NCI-H1092 (cell line): ENCODE measurements at places on chromosomes 4 and X.

GRCh38 chr4:184968784-184969201 lies 49.5 kb upstream of the HELT start:
- DNase-seq = no peak

GRCh38 chr4:118850488-118851173 lies 14.7 kb upstream of the SEC24D start:
- DNase-seq = no peak

DNA sequence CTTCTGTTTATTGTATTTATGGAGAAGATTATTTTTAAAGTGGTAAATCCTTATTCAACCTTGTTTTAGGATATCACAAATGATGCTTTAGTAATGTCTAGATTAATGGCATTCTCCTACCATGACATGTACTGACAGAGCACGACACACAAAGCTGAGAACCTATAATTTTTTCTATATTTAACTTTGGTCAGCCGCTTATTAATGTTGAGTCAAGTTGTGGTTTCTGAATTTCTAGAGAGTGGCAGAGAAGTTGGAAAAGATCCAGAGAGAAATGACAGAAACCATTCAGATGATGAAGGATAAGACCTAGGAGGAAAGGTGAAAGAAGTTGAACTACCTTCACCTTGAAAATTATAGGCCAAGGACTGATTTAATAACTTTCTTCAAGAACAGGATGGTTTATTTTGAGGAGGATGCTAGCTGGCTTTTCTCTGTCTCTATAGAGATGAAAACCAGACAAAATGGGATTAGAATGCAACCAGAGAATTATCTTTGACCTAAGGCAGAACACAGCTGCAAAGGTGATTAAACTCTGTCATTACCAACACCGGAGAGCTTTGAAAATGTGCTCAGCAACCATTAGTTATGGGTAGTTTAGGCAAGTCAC lies 62.6 kb upstream of the TSPAN5 start:
- DNase-seq = no peak

- no peak for DNase-seq
Measured at GRCh38 chr4:6880691-6881090, 28.9 kb upstream of the TBC1D14 start.

- DNase-seq = peak; percentile 37
Measured at GRCh38 chr4:3765271-3766035, 732 bp upstream of the ADRA2C start.

GRCh38 chrX:97322401-97322800 lies 438.7 kb downstream of the RPA4 start:
- no peak for DNase-seq

GRCh38 chr4:133694416-133694815 lies 507.2 kb downstream of the PABPC4L start:
- no peak for DNase-seq

DNA sequence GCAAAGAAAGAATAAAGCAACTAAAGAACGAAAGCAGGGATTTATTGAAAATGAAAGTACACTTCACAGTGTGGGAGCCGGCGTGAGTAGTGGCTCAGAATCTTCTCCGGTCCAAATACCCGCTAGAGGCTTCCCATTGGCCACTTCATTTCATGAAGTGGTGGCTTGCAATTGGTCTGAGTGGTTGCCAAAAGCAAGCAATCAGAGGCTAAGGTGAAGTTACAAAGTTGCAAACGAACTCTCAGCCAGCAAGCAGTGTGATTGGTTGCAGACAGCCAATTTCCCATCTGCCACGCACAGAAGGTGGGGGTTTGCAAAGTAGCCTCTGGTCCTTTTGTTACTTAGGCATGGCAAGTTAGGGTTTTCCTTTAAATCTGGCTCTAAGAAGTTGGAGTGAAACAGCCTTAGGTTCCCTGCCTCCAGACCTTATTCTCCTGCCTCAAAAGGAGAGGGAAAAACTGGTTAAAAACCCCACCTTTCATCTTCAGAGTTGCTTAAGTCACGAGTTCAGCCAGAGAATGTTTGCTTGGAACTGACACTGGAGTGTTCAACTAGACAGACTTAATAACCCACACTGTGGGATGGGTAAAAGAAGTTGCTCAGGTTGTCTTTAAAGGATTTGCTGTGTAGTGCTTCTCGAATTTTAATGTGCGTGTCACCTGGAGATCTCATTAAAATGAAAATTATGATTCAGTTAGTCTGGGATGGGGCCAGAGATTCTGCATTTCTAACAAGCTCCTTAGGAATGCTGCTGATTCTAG lies 6.9 kb upstream of the CLOCK start:
- no peak for DNase-seq

- no peak for DNase-seq
Measured at GRCh38 chrX:15233416-15234015, 36.4 kb downstream of the ASB9 start.

GRCh38 chr4:83128240-83128929 lies 13.9 kb upstream of the PLAC8 start:
- no peak for DNase-seq

DNA sequence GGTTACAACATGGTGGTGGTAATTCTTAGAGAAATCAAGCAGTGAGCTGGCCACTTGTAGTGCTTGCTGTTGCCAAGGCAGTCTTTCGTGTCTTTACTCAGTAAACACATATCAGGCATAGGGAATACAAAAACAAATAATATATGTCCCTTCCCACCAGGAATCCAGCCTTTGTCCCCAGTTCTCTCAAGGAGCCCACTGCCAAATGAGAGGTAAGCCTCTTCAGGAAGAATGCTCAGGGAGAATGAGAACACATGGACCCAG lies 421 bp upstream of the PLAC1 start:
- peak; percentile 61 for DNase-seq

- no peak for DNase-seq
Measured at GRCh38 chr4:21991050-21991449, 42.5 kb upstream of the KCNIP4 start.

DNA sequence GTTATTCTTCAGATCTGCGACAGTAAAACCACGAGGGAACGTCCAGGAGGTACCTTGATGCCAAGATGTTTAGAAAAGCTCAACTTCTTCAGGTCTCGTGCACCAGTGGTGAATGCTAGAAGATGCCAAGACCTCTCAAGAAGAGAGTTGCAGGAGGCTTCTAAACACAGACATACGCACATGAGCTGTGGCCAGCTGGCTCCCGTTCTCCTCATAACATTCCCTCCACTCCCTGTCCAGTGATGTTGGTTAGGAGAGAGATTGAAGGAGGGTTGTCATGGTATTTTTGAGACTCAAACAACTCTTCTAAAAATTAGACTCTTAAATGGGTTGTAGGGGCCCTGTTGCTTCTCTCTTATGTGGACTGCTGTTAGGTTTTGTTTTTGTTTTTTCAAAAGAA lies 184.3 kb downstream of the QDPR start:
- no peak for DNase-seq

DNA sequence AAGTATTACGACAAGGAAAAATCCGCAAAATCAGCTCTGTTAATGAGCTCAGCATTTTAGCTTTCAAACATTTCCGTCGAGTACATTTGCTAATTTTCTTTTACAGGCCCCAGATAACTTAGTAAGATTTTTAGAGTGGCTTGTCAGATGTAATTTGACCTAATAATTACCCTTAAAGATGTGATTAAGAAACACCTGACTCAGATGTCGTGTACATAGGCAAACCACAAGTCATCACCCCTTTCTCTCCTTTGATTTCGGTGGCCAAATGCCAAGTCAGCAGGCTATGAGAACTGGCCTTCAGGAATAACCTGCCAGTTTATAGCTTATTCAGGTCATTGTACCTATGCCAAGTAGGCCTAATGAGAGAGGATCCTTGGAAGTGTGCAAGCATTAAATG lies 369.6 kb downstream of the PCDH7 start:
- DNase-seq = peak; percentile 84

DNA sequence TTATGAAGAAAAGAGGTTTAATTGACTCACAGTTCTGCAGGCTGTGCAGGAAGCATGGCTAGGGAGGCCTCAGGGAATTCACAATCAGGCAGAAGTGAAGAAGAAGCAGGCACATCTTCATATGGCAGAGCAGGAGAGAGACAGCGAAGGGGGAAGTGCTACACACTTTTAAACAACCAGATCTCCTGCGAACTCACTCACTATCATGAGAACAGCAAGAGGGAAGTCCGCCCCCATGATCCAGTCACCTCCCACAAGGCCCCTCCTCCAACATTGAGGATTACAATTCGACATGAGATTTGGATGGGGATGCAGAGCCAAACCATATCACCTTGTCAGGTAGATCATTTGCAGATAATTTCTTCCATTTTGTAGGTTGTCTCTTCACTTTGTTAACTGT lies 555.5 kb upstream of the MAGEB2 start:
- DNase-seq = no peak

DNA sequence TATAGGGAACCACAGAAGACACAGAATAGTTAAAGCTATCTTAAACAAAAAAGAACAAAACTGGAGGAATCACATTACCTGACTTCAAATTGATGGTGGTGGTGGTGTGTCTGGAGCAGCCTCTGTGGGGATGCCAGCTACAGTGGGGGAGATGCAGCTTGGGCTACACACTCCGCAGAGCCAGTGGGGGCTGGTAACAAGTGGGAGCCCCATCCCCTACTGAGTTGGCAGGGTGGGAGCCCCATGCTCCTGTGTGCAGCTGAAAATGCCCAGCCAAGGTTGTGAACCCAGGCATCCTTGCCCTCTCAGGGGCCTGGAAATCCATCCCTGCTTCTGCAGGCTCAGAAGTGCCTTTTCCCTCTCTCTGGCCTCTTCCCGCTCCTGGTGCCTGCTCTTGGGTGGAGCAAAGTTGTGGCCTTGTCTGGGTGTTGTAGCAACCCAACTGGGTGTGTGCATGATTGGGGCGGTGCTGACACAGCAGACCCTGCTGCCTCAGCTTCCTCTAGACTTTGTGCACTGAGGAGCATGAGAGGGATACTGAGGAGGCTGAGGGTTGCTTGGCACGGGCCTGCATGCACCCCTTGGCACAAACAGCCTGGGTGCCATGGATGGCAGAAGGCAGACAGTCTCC lies 38.9 kb downstream of the SH3BGRL start:
- no peak for DNase-seq

DNA sequence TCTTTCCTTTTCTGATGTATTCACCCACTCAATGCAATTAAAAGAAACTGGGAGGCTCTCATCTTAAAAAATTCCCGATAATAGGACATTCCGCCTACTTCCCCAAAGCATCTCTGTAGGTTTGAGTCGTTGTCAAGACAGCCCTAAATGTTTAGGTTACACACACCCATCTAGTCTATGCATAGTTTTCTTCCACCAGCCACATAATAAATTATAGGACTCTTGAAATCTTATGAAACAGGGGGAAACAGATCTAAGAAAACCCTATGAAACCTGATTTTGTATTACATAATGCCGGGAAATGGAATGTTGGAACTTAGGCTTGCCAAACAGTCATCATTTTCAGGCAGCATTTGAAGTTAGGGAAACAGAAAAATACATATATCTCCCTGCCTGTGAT lies 150.0 kb downstream of the PRKX start:
- no peak for DNase-seq

- no peak for DNase-seq
Measured at GRCh38 chrX:80602036-80602860, 182.0 kb downstream of the TENT5D start.

DNA sequence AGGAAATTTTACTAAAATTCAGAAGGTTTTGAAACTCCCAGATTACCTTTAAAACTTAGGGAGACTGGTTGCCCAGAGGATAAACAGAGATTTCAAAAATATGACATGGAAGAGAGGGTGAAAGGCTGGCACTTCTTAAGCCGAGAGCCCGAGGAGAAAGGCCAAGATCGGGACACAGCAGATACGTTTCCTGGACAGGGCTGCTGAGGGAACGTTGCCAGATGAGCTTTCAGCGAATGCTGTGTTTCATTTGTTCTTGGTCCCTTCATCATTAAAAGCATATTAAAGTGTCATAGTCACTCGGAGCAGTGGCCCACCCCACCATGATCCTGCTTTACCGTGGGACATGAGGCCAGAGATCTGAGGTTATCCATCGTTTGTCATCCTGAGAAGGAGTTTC lies 37.9 kb upstream of the STOX2 start:
- no peak for DNase-seq

- no peak for DNase-seq
Measured at GRCh38 chrX:13239272-13239671, 80.6 kb downstream of the ATXN3L start.

- DNase-seq = no peak
Measured at GRCh38 chr4:153486281-153487151, 20.4 kb downstream of the TMEM131L start.

GRCh38 chrX:136251041-136251991 lies at the start of gene MAP7D3:
TSS of gene MAP7D3 (minus strand) at chrX:136251400. CDS start at chrX:136251358, 42 bp downstream.
- no peak for DNase-seq

GRCh38 chr4:4853371-4853823 lies 6.1 kb upstream of the MSX1 start:
- DNase-seq = no peak

DNA sequence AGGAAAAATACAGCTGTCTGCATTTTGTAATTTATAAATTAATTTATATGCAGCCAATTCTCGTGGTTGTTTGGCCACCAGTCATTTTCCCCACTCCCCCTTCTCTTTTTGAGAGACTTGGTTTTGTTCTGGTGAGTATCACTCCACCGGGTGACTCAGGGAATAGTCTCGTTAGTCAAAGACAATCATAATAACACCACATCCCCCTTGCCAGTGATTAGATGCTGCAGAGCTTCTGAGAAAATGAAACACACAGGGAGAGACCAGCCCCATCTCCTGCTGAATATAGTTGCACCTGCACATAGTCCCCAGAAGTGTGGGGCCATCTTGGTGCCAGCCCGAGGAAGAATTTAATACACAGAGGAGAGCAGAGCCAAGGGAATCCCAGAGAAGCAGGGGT lies 8.0 kb upstream of the FNIP2 start:
- no peak for DNase-seq

- DNase-seq = no peak
Measured at GRCh38 chrX:36867143-36867542, 141.0 kb upstream of the FAM47C start.

- DNase-seq = no peak
Measured at GRCh38 chrX:44871114-44871645, 1.8 kb upstream of the KDM6A start.

- no peak for DNase-seq
Measured at GRCh38 chr4:106160560-106160959, 155.4 kb downstream of the TBCK start.

- no peak for DNase-seq
Measured at GRCh38 chrX:47380268-47380667, 9.9 kb downstream of the ZNF157 start.

GRCh38 chr4:69830560-69831269 lies 29.2 kb downstream of the SULT1E1 start:
- DNase-seq = peak; percentile 47

GRCh38 chr4:24174602-24175001 lies 284.8 kb upstream of the PPARGC1A start:
- no peak for DNase-seq

- peak; percentile 82 for DNase-seq
Measured at GRCh38 chr4:797066-797465, 28.9 kb downstream of the CPLX1 start.

GRCh38 chr4:26907731-26908599 lies 47.3 kb downstream of the STIM2 start:
- no peak for DNase-seq

DNA sequence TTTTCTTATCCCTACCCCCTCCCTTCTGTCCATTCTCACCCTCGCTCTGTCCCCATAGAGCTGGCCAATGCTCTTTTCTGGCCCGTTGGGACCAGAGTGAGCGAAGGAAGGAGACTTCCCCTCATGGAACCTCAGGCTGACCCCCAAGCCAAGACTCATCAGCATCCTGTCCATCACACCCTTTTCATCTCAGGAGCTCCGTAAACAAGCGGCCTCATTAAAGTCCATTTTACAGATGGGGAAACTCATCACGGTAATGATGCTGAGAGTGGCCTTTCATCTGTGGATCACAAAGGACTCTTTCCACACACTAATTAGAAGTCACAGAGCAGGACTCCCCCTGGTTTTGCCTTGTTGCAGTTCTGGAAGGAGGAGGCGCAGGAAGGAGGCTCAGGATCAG lies 67.4 kb upstream of the SLC34A2 start:
- no peak for DNase-seq
